Activated T-cell treated with anti-CD3 and anti-CD28 coated beads, Interleukin-2, amount 50 U/mL, for 72 hours (primary cell): ENCODE measurements at places on chromosomes 12 and 14.

DNA sequence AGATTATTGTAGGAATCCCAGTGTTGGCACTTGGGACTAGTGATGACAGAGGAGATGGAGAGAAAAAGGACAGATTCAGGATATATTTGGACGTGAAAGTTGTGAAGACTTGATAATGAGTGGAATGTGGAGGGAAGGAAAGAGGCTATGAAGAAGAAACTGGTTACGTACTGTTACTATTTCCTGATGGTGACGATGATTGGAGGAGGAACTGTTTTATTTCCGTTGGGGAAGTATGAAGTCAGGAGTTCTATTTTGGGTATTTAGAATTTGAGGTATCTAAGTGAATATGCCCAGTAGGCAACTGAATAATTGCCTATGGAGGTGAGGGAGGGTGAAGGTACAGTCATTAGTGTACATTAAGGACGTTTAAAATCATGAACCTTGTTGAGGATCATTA is 207.2 kb downstream of the TMTC2 start:
- DNase-seq: no peak
- H3K27ac ChIP-seq: no peak overlapping the region
- H3K4me3 ChIP-seq: no peak overlapping the region
- H3K27me3 ChIP-seq: no peaks in the 10 kb centered on the region

GRCh38 chr12:108861878-108862587 is 4.7 kb upstream of the SSH1 start:
- no peak overlapping the region for H3K4me3 ChIP-seq
- peaks cover 18% of the 10 kb centered on the region for H3K4me1 ChIP-seq
- peaks cover 2% of the 10 kb centered on the region for H3K36me3 ChIP-seq
- H3K27me3 ChIP-seq: peaks cover 6% of the 10 kb centered on the region

DNA sequence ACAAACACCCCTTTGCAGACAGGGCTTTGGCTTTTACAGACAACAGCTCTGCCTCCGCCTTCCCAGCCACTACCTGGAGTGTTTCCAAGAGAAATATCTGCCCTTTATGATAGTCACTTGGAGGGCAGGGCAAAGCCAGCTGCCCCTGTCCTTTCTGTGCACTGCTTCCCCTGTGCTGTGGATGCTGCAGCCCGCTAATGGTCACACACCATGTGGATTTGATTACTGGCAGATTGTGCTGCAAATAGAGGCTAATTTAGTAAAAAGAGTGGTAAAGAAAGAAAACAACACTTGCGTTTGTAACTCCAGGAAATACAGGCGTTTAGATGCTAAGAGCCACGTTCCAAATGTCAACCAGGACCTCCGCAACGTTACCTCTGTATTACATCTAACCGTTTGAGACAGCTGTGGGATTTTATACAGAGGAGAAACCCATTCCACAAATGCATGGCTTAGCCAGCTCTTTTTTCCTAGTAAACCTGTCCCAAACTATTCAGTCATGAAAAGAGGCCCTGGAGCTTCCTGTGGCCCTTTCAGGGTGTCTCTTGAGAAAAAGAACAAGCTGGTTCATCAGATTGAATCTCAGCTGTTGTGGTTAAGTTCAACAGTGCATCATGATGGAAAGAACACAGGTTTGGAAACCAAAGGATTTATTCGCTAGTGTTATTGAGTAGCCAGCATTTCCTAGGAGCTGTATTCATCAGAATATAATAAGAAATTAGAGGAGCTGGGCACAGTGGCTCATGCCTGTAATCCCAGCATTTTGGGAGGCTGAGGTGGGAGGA is 30.1 kb upstream of the PWP1 start:
- H3K4me1 ChIP-seq: peaks cover 5% of the 10 kb centered on the region
- H3K27ac ChIP-seq: no peak overlapping the region
- no peaks in the 10 kb centered on the region for H3K36me3 ChIP-seq

DNA sequence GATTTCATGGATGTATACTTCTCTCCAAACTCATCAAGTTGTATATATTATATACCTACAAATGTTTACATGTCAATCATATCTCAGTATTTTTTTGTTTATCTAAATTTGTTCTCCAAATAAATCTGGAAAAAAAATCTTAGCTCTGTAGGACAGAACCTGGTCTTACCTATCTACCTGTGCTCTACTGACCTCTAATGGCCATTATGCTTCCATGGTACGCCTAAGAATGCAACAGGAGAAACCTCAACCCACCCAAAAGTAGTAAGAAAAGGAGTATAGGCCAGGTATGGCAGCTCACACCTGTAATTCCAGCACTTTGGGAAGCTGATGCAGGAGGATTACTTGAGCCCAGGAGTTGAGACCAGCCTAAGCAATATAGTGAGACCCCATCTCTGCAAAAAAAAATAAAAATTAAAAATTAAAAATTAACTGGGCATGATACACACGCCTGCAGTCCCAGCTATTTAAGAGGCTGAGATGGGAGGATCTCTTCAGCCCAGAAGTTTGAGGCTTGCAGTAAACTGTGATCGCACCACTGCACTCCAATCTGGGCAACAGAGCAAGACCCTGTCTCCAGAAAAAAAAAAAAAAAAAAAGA is 8.7 kb downstream of the OR11H4 start:
- H3K27me3 ChIP-seq: no peaks in the 10 kb centered on the region
- H3K36me3 ChIP-seq: peaks cover under 1% of the 10 kb centered on the region
- no peaks in the 10 kb centered on the region for H3K4me1 ChIP-seq
- H3K27ac ChIP-seq: no peak overlapping the region

DNA sequence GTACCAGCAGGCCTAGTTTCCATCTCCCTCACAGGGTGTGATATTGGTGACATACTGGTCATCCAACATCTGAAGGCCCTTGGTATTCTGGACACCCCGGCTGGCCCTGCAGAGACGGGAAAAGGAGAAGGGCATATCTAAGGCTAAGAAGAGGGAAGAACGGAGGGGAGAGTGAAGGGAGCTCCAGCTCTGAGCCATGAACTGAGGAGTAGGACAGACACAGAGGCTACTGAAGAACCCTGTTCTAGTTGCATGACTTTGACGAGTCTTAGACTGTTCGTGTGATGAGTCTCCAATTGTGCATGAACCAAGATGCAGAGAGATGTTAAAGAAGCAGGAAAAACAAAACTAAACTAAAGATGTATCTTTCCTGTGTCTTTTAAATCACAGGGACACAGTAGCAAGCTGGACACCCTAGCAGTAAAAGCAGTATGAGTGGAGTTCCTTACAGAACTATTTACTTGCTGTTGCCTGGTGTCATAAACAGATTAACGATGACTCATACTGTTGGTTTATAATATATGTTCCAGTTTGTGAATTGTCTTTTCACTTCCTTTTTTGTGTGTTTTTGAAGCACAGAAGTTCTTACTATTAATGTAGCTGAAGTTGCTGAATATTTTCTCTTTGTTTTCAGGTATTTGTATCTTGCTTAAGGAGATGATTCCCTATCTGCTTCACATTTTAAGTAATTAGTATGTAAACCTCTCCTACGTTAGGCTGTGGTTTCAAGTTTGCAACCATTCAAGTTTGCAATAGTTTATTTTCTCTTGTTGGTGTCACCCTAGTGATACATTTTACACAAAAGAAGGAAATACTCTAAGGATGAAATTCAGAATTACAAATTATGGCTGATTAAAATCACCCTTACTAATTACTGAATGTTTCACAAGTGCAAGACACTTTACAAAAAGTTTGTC is 15.7 kb downstream of the FAR2 start:
- H3K4me3 ChIP-seq: peak overlapping the region; percentile 11
- no peaks in the 10 kb centered on the region for H3K27me3 ChIP-seq
- no peak overlapping the region for H3K27ac ChIP-seq

DNA sequence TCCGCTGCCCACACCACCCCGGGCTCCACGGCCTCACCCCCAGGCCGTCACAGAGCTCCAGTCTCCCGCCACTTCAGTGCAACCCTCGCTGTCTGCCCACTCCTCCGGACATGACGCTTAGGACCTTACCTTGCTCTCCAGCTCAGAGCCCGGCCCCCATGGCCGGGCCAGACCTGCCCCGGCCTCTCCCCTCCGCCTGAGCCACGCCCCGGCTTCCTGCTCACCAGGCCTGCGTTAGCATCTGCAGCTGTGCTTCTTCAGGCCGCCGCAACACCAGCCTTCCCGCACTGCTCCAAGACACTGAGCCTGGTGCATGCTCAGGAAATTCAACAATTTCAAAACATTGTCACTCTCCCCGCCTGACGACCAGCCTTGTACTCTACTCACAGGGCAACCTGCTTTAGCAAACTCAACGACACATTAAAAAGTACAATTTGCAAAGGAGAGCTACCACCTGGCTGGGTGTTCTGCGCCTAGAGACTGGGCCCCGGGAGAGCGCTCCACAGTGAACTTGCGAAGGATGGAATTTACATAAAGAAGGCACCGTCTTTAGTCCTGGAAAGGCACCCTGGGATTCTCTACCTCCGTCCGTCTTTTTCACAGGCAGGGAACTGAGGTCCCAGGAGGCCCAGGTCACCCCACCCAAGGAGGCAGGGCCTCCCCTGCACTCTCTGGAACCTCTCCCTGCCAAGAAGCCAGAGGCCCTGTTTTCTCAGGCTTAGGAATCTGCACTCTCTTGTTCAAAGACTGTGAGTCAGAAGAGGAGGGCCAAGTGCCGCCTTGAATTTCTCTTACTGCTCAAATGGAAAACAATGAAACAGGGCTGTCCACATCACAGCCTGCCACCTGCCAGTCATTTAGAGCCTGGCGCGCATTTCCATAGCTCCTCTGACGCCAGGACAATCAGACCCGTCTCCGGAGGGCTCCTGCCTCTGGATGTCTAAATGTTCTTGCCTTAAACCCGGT is 51.3 kb downstream of the STX2 start:
- H3K4me1 ChIP-seq: no peaks in the 10 kb centered on the region
- no peaks in the 10 kb centered on the region for H3K27me3 ChIP-seq
- H3K27ac ChIP-seq: no peak overlapping the region
- H3K4me3 ChIP-seq: no peak overlapping the region

- no peak overlapping the region for H3K27ac ChIP-seq
- peaks cover 8% of the 10 kb centered on the region for H3K4me1 ChIP-seq
- DNase-seq: no peak
- no peaks in the 10 kb centered on the region for H3K36me3 ChIP-seq
Measured at GRCh38 chr14:103140316-103141109, 17.3 kb downstream of the TNFAIP2 start.

GRCh38 chr12:122790393-122791075 is 16.2 kb downstream of the CCDC62 start:
- H3K36me3 ChIP-seq: no peaks in the 10 kb centered on the region
- no peaks in the 10 kb centered on the region for H3K27me3 ChIP-seq
- H3K4me3 ChIP-seq: no peak overlapping the region
- peaks cover 6% of the 10 kb centered on the region for H3K4me1 ChIP-seq

DNA sequence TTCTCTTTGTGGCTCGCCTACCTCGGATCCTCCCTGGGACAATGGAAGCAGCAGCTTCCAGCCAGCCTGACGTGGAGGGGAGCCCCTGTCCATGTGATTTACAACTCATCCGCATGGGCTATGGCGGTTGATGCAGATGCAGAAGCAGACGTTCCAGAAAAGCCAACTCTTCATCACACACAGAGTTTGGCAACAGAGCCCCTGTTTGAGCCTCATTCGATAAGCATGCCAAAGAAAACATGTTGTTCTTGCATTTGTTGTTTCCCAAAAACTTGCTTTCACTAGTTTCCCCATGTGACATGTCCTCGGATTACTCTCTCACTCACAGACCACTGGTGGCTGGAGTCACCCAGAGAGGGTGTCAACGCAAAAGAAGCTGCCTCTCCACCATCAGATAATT is 16.4 kb upstream of the TC2N start:
- H3K4me1 ChIP-seq: peaks cover 16% of the 10 kb centered on the region
- no peak for DNase-seq
- H3K4me3 ChIP-seq: no peak overlapping the region
- no peaks in the 10 kb centered on the region for H3K36me3 ChIP-seq

DNA sequence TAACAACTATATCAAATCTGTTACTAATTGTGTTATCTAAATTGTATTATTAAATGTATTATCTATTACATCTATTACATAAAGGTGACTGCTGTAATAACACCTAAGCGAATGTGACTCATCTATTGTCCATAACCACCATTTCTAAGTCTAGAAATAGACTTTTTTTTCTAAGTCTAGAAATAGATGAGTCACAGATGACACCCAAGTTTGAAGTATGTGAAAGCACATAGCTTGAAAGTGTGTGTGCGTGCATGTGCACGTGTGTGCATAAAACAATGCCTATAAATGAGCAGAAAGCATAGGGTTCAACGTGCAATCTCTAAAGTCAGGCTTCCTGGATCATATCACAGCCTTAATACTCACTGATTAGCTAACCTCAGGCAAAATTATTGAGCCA is 451.3 kb upstream of the USP15 start:
- no peaks in the 10 kb centered on the region for H3K4me1 ChIP-seq
- no peaks in the 10 kb centered on the region for H3K36me3 ChIP-seq
- DNase-seq: no peak
- no peaks in the 10 kb centered on the region for H3K27me3 ChIP-seq

DNA sequence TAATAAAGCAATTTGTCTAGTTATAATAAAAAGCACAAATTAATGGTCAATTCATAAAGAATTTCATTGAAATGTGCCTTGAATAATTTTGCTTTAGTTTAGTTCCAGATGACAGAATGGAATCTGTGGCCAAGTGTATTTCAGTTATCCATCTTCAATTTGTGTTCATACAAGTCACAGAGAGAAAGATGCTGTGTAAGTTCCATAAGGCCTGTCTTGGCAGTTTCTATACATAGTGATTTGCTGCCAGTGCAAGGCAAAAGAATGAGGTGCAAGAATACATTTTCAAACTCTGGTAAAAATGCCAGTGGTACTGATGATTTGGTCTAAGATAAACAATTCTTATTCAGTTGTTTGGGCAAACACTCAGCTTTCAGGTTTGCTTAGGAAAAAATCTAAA is 134.4 kb upstream of the PTPRB start:
- H3K27me3 ChIP-seq: no peaks in the 10 kb centered on the region
- H3K36me3 ChIP-seq: no peaks in the 10 kb centered on the region
- H3K27ac ChIP-seq: no peak overlapping the region
- DNase-seq: no peak
- H3K4me1 ChIP-seq: no peaks in the 10 kb centered on the region

GRCh38 chr12:77767756-77768343 is 62.8 kb upstream of the NAV3 start:
- no peak for DNase-seq
- peaks cover 2% of the 10 kb centered on the region for H3K36me3 ChIP-seq
- no peak overlapping the region for H3K27ac ChIP-seq
- no peaks in the 10 kb centered on the region for H3K27me3 ChIP-seq
- H3K4me1 ChIP-seq: no peaks in the 10 kb centered on the region
- no peak overlapping the region for H3K4me3 ChIP-seq

GRCh38 chr14:61416591-61416990 is 95.2 kb downstream of the PRKCH start:
- H3K4me1 ChIP-seq: no peaks in the 10 kb centered on the region
- peak overlapping the region; percentile 64 for H3K27ac ChIP-seq

GRCh38 chr14:65287264-65288131 is 125.0 kb upstream of the FUT8 start:
- DNase-seq: peak; percentile 64
- peak overlapping the region; percentile 71 for H3K4me3 ChIP-seq
- H3K27me3 ChIP-seq: no peaks in the 10 kb centered on the region
- H3K4me1 ChIP-seq: peaks cover 82% of the 10 kb centered on the region
- H3K36me3 ChIP-seq: peaks cover 9% of the 10 kb centered on the region
- H3K27ac ChIP-seq: peak overlapping the region; percentile 90

DNA sequence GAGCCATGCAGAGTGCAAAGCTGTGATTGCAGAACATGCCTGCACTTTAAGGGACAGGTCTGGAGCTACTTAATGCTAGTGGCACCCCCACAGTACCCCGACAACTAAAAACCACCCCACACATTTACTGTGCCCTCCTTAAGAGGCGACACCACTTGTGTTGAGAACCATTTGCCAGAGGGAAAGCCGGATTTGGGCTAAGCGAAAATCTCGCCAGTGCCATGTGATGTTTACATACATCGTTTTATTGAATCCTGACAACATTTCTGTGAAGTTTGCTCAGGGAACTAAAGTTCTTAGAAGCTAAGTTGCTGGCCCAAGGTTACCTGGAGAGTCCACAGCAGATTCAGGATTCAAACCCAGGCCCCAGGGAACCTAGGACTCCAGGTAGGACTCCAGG is 119.0 kb upstream of the FKBP4 start:
- H3K4me3 ChIP-seq: no peak overlapping the region
- no peak overlapping the region for H3K27ac ChIP-seq
- no peak for DNase-seq
- no peaks in the 10 kb centered on the region for H3K4me1 ChIP-seq
- H3K27me3 ChIP-seq: no peaks in the 10 kb centered on the region
